ENCODE measurements at places on chromosomes 12 and 14.

GRCh38 chr12:112973818-112974231 lies 4.5 kb upstream of the OAS2 start:
- no peak for DNase-seq

- no peak for DNase-seq
Observed at GRCh38 chr12:42854208-42854607, 264.7 kb upstream of the PRICKLE1 start.

DNA sequence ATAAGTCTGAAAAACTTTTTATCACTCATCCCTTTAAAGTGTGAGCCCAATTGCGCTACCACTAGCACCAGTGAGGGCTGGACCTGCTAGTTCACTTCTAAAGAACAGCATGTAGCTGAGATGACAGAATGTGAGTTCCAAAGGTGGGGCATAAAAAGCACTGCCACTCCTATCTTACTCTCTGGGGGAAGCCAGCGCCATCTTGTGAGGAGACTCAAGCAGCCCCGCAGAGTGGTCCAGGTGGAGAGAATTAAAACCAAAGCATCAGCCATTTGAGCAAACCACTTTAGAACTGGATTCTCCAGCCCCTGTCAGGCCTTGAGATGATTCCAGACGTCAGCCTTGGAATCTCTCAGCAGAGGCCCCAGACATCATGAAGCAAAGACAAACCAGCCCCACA lies 39.9 kb downstream of the TMEM132D start:
- no peak for DNase-seq

- DNase-seq: no peak
Observed at GRCh38 chr14:95248432-95248831, 71.3 kb downstream of the CLMN start.

- no peak for DNase-seq
Observed at GRCh38 chr14:87745507-87746118, 247.4 kb downstream of the GALC start.

GRCh38 chr12:100959481-100959880 lies 164.9 kb downstream of the ANO4 start:
- DNase-seq: no peak

GRCh38 chr14:71665157-71665556 lies 267.1 kb upstream of the RGS6 start:
- DNase-seq: no peak

DNA sequence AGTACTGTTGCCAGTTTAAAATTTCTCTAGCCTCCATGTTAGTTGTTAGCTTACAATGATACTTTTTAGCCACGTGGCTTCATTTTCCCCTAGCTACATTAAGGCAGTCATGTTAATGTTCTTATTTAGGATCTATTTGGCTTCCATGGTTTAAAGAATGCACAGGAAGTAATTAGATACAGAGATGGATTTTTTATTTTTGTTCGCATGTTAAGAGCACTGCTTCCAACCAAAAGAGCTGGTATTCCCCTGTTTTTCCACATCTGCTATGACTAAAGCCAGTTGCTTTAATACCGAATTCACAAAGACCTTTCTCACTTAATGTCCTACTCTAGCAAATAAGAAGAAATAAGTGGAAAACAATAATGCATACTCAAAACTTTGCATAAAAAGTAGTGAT lies 45.1 kb downstream of the PRORP start:
- DNase-seq: no peak

- no peak for DNase-seq
Observed at GRCh38 chr12:21296751-21297406, 37.8 kb downstream of the SLCO1A2 start.

All from activated naive CD4-positive, alpha-beta T cell treated with Interleukin-2 at 50 U/mL for 16 hours (primary cell).